ENCODE measurements at places on chromosomes 2 and 18.

DNA sequence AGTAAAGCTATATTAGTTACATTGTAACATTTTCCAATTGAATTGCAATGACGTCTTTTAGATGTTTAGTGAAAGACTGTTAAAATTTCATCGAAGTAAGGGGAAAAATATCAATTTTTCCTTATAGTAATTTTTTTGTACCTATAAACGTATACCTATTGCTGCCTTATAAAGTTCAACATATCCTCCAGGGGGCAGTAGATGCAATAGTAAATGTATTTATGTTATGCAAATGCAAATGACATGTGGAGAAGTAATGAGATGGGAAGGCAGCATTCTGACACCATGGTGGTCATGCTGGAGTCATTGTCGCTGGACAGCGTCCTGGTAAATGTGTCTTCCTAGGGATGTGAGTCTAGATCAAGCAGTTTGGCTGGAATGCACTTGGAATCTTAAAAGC lies 38.7 kb downstream of the MSTN start:
- DNase-seq: no peak

DNA sequence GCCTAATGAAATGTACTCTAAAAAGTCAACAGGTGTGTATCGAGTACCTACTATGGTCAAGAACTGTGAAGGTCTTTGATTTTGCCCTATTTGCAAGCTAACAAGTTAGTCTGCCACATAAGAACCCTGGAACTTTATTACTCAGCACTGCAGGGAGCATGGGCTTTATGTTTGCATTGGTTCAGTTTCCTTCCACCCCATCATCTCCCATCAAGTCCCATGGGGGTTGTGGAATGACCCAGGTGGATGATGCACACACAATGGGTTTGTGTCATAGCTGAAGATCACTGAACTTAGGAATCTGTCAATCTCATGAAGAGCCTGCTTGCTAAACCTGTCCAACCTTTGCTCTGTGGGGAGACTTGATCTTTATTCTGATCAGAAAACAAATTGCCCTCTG lies 265.5 kb downstream of the RPRM start:
- DNase-seq: no peak

- DNase-seq: no peak
Measured at GRCh38 chr2:1752751-1753150, 8.4 kb upstream of the PXDN start.

DNA sequence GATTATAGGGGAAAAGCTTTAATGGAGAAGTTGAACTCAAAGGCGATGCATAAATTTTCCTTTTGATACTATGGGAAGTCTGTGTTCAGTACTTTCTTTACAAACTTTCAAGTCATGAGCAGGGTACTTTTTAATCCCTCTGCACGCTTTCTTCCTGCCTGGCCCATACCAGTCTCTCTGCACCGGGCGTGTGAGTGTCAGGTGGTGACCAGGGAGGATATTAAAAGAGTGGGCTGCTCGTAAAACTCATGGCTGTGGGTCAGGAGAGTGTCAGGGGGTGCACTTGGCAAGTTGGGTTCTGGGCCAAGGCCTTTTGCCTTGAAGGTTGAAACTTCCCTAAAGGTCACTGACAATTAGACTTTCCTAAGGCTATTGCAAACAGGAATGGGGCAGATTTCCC lies 367.8 kb downstream of the GPD2 start:
- no peak for DNase-seq
